Upper lobe of right lung (tissue), 1 donor: ENCODE measurements at places on chromosomes 12 and 14.

GRCh38 chr14:59126714-59127436, 61.6 kb upstream of the DAAM1 start:
- no peak for DNase-seq

GRCh38 chr12:27575762-27576118, 51.7 kb downstream of the PPFIBP1 start:
- no peak for DNase-seq

DNA sequence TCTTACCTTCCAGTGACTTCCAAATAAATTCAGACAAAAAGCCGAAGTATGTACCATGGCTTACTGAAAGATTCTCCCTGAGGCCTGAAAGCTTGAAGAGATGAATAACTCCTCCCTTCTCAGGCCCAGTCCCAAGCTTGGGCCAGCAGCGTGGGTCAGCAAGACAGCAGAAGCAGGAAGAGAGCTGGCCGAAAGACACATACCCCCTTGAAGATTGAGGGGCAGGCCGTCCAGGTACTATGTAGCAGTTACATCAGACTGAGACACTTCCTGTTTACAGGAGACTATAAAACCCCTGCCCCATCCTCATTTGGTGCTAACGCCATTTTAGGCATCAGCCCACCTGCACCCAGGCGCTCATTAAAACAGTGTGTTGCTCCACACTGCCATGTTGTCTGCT, 15.0 kb downstream of the NDUFA12 start:
- no peak for DNase-seq

DNA sequence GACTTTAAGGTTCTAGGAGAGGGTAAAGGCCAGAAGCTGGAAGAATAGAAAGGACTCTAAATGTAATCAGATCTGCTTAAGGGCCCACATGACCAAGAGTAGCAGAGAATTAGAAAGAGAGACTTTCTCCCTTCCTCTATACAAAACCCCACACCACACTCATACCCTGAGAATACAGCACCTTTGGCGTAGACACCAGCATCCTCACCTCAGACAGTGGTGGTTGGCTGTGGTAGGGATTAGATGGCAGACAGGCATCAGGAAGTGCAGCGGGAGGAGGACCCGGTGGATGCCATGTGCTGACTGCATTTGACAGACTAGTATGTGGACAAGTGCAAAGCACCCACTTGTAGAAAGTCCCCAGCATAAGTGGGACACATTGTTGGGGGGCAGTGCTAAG, 98.3 kb upstream of the AMIGO2 start:
- DNase-seq, result no peak

GRCh38 chr12:93968536-93969285, 179.7 kb upstream of the PLXNC1 start:
- no peak for DNase-seq

DNA sequence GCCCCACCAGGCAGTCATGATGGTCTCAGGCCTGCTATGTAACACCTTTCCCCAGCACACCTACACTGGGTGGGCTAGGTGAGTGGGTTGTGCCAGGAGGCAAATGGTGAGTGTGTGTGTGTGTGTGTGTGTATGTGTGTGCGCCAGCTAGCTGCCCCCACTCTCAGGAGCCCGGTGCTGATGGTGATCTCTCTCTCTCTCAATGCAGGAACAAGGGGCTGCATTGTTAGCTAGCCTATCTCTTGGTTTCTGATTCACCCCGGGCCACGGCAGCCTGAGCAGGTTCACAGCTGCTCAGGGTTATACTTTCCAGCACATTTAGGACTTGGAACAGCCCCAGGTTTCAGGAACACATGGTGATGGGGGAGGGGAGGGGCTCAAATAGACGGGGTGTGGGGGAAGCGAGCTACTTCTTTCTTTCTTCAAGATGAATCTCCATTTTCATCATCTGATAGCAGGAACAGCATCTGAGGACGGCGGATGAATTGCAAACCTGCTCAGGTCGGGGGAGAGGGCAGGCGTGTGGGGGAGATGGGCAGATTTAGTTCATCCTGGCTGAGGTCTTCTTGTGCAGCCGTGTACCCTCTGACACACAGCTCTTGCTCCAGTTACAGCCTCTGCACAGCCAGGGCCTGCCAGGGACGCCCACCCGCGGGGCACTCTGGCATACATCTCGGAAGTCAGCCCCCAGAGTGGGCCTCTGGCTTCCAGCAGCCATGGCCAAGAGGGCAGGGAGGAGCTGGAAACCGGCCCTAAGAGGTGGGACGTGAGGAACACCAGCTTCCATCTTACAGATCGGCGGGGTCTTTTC, 137.6 kb downstream of the ZFP36L1 start:
- DNase-seq, result no peak

- DNase-seq, result no peak
These were observed 169.2 kb downstream of the APAF1 start for GRCh38 chr12:98814254-98814653.

DNA sequence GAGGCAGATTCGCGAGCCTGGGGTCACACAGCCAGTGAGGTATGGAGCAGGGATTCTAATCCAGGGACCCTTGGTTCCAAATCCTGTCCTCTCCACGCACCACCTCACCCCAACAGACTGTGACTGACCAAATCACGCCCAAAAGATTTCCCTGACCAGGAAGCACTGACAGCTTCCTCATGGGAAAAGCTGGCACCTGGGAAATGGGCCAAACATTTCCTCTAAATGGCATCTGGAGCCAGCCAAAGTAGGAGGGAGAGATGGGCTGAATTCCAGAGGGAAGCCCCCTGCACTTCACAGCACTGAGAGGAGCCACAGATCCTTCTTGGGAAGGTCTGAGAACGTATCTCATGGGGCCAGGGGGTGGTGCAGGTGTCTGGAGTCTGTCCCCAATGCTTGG, 28.8 kb downstream of the CCDC92 start:
- DNase-seq, result no peak

DNA sequence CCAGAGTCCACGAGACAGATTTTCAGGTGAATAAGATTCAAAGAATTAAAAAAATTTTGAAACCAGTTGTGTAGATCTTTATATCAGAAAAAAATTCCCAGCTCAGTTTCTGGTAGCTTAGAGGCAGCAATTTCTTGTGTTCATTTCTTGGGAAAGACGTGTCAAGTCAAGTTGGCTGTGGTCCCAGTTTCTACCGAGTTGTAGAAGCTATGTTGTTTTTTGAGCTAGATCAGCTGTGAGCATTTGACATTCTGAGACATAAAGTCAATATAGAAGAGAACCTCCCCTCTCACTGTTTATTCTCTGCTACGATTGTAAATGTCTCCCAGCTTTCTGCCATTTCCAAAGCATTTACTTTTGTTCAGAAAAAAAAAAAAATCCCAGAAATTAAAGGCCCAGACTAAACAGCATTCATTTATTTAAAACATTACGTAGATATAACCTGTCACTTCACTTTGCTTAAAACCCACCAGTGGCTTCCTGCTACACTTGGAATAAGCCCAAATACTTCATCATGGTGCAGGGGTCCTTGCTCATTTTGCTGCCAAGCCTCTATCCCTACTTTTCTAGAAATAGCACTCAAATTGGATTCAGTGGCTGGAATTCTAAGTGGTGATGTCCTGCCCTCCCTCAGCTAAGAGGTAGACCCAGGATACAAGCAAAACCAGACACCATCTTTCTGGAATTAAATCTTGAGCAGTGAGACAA, 20.6 kb upstream of the PYGL start:
- no peak for DNase-seq

GRCh38 chr12:109538191-109538863, 35.0 kb downstream of the MMAB start:
- DNase-seq, result no peak

GRCh38 chr12:13627536-13627935, 353.9 kb downstream of the GRIN2B start:
- DNase-seq, result no peak

DNA sequence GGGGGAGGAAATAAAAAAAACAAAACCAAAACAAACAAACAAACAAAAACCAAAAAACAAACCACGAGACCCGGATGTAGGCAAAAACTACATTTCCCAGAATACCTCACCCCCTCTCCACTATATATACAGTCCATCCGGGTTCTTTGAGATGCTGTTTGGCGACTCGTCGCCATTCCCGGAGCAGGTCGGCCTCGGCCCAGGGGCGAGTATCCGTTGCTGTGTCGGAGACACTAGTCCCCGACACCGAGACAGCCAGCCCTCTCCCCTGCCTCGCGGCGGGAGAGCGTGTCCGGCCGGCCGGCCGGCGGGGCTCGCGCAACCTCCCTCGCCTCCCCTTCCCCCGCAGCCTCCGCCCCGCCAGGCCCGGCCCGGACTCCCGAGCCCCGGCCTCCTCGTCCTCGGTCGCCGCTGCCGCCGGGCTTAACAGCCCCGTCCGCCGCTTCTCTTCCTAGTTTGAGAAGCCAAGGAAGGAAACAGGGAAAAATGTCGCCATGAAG, at the start of gene RNF10:
RNF10 (plus strand) TSS at position 154 of the 500 bp plus-strand sequence. CDS start 456 bp downstream, outside the sequence.
- DNase-seq, result peak; percentile 83

GRCh38 chr12:54563787-54564186, 14.4 kb downstream of the PDE1B start:
- no peak for DNase-seq

DNA sequence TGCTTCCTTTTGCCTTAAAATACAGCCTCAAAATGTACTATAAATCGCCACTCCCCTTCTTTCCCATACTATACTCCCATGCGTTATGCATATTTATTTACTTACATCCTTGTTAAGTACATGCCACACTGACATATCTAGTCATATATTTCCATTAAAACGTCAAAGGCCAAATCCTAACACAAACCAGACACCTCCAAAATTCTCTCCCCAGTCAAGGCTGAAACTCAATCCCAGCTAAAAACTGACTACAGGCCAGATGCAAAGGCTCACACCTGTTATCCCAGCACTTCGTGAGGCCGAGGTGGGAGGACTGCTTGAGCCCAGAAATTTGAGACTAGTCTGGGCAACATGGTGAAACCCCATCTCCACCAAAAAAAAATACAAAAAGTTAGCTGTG, 5.7 kb upstream of the CAND1 start:
- DNase-seq, result no peak

GRCh38 chr14:32542507-32542906, 213.4 kb downstream of the AKAP6 start:
- no peak for DNase-seq

- no peak for DNase-seq
These were observed 38.1 kb downstream of the HNRNPC start for GRCh38 chr14:21231020-21231652.

DNA sequence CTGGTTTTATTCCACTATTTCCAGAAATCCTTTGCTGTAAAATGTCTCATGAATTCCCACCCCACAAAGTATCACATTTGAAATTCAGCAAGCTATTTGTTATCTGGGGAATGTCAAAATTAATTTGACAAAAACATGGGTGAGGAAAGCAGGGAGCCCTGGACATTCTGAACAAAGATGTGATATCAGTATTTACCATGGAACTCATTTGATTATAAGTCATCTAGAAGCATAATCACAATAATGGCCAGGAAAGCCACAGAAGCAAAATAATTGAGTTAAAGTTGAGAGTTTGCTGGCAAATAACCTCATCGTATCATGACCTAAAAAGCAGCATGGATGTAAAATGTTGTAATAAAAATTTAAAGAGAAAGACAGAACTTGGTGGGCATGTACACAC, 96.1 kb downstream of the ANO6 start:
- DNase-seq, result no peak

- no peak for DNase-seq
These were observed 161.9 kb upstream of the DYRK2 start for GRCh38 chr12:67486671-67487070.

DNA sequence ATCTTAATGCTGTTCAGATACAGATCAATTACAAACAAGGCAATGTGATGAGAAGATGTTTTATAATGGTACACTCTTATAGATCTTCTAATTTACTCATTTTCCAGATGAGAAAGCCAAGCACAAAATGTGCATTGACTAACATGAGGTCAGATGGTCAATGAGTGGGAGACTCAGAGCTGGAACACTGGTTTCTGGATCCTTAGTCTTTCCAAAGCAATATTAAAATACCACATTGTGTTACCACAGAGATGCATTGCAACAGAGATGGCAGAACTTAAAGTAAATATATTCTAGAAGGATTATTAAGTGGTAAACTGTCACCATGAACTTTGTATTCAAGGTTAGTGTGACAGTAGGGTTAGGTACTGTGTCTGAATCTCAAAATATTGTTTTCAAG, 113.6 kb downstream of the SLC15A5 start:
- DNase-seq, result no peak

DNA sequence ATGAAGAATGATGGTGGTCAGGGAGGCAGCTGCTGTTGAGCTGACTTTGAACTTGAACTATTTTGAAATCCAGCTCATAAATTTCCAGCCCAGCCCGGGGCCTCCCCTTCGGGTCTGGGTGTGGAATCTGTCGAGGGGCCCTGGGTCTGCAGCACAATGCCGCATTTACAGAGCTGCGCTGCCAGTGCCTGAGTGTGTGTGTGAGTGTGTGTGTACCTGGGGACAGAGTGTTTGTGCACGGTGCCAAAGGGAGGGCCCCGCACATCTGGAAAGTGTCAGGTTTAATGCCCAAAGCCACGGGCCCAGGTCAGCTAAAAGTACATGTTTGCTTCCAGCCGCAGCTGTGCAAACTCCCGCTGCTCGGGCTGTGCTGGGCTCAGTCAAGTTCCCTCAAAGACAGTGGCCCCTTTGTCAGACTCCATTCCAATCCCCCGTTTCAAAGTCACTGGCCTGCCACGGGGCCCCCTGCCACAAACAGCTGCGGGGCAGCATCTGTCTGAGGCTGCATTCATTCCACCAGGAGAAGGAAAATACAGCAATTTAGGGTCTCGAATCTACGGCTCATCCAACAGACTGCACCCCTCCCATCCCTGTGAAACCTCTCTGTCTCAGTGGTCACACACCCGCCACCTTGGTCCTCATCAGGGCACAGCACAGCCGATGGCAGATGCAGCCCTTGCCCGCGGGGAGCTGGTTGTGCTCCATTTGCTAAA, 16.3 kb upstream of the RFLNA start:
- DNase-seq, result no peak

DNA sequence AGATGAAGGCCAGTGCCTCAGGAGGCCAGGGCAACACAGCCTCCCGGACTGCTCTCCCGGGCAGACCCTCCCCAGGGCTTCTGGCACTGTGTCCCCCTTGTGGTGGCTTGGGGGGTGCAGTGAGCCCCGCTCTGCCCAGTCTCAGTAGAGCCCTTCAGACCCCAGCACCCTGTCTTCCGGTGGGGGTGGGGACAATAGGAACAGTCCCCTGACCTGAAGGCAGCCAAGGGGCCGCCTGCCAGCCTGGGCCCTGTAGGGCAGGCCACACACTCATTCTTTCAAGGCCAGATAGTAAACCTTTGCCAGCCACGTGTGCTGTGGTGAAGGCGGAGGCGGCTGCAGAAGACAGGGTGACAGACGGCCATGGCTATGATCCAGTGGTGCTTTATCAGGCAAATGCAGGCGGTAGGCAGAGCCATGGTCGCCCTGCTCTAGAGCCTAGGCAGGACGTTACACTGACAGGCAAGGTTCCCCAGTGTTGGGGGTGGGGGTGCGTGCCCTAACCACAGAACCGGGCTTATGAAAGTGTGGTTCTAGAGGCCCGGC, 15.0 kb downstream of the ZFYVE21 start:
- no peak for DNase-seq

GRCh38 chr12:105453316-105453715, 122.8 kb downstream of the C12orf75 start:
- DNase-seq, result no peak

GRCh38 chr12:85920324-85920947, 46.3 kb downstream of the NTS start:
- no peak for DNase-seq
